ENCODE measurements at places on chromosomes 2 and 18. TPM values are rescaled to one million over a fixed set of nuclear protein-coding genes. Genes with fewer than 3 reads are reported as not detected.
A peak's percentile ranks its signal among the peaks of the same experiment; 100 is the strongest.

Gene RTP5
- total RNA-seq, result not detected

Gene STK11IP
- 13.6 TPM for total RNA-seq

Gene PRKAG3
- total RNA-seq, result 19.7 TPM

Gene PAX8
- total RNA-seq, result not detected

Gene EIF2AK3
- total RNA-seq, result 33.7 TPM

DNA sequence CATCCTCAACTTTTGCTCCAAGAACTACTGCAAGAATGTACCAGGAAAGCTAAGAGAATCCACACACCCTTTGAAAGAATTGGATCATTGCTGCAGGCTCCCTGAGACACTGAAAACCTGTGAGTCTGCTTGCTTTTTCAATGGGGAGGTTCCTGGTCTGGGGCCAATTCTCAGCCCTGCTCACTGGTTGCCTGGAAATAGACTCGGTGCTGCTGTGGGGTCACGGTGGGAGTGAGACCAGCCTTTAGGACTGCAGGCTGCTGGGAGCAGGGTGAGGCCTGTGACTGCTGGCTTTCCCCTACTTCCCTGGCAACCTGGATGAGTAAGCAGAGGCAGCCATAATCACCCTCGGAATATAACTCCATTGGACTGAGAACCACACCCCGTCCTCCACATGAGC lies 569.3 kb downstream of the DPP10 start:
- no peak for DNase-seq

GRCh38 chr2:73255907-73256617 lies 22.0 kb downstream of the CCT7 start:
- no peak for DNase-seq

DNA sequence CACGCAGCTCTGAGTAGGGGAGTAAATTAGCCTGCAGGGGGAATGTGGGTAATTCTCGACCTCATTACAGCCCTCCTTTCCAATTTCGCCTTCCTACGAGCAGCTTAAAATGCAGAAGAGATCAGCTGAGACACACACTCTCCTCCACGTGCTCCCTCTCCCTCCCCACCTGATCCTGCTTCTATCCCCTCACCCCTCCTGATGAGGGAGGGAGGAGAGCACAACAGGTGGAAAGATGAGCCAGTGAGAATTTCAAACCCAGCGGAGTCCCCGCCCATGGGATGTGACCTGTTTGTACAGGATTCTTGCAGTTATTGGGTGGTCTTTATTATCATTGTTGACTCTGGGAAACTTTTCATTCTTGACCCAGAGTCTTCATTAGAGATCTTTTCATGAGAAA lies 35.5 kb downstream of the DDX18 start:
- DNase-seq, result no peak

GRCh38 chr2:127768775-127769479 lies 42.0 kb downstream of the WDR33 start:
- no peak for DNase-seq

DNA sequence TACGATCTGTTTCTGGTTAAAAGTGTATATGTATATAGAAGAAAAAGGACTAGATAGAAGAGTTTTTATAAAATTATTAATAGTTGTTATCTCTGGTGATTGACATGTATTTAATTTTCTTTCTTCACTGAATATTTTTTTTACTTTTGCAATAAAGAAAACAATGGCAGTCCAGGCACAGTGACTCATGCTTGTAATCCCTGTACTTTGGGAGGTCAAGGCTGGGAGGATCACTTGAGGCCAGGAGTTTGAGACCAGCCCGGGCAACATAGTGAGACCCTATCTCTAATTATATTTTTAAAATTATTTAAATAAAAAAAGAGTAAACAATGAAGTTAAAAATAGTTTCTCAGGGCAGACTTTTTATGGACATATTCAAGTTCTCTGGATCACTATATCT lies 114.7 kb downstream of the FAM117B start:
- no peak for DNase-seq

- DNase-seq, result peak; percentile 57
Measured at GRCh38 chr2:215454519-215455246, 18.8 kb upstream of the FN1 start.

DNA sequence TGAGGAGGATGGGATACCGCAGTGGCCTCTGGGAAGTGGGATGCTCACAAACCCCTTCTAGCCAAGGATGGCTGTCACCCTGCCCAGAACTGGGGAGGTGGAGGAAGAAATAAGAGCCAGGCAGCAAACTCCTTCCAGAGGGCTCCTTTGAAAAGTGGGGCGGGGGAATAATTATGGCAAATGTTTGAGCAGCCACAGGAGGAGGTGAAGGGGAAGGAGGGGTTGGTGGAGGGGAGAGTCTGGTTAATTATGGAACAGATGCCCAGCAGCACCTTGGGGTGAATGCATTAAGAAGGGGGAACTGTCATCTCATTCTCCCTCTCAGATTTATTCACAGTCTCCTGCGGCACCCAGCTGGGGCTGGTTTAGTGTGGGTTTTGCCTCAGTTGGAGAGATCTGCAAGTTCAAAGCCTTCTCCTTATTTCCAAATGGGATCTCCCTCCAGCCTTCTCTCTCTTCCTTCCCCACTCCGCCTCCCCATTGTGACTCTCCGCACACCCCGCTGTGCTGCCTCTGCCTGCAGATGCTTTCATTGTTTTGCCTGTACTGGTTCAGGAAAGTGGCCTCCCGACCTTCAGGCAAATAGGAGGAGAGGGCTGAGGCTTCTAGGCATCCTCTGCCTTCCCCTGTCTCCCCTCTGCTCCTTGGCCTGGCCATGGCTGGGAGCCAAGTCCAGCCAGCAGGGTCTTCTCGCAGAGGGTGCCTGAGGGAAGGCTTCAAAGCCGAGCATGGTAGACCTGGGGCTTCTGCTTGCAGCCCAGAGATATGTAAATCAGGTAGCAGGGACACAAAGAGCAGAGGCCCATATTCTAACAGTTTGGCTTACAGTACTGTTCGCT lies 457.2 kb upstream of the MEX3C start:
- no peak for DNase-seq

- no peak for DNase-seq
Measured at GRCh38 chr2:121202541-121203310, 82.3 kb downstream of the TFCP2L1 start.

GRCh38 chr2:182020286-182021070 lies 34.8 kb downstream of the PPP1R1C start:
- no peak for DNase-seq

GRCh38 chr18:77068321-77069312 lies 64.0 kb downstream of the MBP start:
- DNase-seq, result peak; percentile 58

DNA sequence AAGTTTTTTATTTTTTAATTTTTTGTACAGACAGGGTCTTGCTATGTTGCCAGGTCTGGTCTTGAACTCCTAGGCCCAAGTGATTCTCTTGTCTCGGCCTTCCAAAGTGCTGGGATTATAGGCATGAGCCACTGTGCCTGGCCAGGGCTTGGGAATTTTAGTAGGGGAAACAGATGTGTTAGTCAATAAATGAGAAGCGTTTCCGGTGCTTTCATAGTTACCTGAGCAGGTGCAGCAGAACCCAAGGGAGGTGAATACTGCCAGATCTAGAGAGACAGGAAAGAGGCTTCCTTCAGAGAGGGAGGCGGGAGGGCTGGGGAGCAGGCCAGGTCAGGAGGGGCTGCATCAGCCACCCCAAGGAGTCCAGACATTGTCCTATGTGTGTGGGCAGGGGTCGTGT lies 30.5 kb upstream of the IMPA2 start:
- DNase-seq, result no peak

DNA sequence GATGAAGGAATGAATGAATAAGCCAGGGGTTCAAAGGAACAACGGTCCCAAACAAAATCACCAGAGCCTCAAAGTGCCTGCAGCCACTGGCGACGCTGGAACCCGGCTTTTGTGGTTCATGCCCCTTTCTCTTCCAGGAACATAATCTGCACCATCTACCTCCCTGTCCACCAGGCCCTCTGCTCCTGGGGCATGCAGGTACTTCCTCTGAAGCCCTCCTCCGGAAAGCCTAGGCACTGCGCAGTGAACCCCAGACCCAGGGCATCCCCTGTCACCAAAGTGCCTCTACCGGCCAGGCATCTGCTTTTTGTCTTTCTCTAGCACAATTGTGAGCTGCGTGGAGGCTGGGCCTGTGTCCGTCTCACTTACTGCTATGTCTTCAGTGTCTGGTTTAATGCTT lies 98.6 kb upstream of the TMEM200C start:
- DNase-seq, result no peak

DNA sequence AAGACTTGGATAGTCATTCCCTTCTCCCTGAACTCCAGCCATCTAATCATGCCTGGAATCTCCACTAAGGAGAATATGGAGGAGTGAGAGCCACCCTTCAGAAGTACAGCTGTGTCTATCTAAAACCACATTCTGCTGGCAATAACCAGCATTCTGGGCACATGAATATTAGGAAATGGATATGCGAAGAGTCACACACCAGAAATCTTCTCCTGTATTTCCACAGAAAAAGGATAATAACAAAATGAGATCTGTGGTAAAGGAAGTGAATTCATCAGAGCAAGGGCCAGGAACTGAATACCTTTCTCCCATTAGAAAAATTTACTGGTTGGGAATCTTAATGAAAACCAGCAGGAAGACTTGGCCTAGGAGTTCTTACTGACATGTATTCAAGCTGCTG lies 218.8 kb downstream of the SCG2 start:
- no peak for DNase-seq

DNA sequence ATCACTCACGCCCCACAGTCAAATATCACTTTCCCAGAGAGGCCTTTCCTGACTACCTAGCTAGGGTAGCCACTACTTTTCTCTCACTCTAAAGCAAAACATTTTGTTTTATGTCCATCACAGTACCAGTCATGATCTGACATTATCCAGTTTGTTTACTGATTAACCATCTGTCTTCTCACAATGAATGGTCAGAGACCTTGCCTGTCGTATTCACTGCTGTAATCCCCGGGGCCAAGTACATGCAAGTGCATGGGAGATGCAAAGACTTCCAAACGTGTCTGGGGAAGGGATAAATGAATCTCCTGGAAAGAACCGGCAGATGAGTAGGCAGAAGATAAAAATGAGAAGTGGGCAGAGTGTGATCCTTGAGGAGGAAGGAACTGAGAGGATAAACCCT lies 39.7 kb downstream of the THUMPD2 start:
- no peak for DNase-seq

Data from tongue (tissue), 3 donors.